ENCODE measurements at places on chromosomes 6 and 20. TPM values are rescaled to one million over a fixed set of nuclear protein-coding genes. Genes with fewer than 3 reads are reported as not detected.

DNA sequence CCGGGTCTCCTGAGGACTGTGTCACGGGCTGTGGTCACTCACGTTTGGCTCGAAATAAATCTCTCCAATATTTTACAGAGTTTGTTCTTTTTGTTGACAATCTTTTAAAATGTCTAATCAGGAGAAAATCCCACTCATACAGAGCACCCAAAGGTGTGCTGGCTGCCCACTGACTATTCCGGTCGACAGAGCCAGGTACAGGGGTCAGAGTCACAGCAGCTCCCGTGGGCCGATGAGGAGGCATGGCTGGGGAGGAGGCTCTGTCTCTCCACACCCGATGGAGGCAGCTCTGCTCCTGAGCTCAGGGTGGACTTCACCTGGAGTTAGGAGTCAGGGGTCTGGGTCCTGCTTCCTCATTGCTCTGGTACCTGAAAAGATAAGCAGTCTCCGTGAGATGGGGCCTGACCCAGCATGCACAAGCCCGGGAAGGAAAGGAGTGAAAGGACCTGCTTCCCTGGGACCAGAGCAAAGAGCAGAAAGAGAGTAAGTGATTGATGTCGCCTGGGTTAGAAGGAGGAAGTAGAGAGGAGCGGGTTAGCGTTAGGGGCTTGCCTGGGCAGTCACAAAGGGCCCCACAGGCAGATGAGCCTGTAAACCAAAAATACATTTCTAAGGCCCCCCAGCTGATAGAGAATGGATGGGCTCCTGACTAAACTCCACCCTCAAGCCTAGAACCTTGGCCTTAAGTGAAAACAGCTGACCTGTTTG lies 53.5 kb upstream of the UNC93A start:
- no peak for DNase-seq

GRCh38 chr6:112298816-112299281 lies 44.5 kb upstream of the LAMA4 start:
- no peak for DNase-seq

DNA sequence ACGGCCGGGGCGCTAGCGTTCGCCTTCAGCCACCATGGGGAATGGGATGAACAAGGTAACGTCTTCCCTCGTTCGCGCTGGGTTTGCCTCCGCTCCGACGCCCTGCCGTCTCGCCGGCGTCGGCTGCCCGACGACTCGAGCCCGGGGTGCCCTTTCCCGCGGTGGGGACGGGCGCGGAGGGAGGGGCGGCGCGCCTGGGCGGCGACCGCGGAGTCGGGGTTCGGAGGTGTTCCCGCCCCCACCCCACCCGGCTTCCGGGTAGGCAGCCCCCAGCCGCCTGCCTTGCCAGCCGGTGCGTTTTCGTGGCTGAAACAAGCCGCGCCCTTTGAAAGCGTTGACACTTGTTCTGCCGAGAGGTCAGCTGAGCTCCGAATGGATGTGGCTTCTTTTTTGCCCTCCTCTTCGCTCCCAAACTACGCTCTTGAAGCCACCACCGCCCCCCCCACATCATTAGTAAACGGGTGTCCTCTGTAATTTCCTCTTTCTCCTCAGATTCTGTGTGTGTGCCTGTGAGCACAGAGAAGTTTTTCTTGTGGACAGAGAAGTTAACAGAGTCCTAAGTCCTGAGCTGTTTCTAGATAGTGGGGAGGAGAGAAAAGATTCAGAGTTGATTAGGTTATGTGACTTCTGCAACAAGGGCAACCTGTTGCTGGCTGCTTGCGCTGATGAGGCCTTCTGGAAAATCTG lies 362 bp downstream of the DUSP22 start:
- no peak for DNase-seq

DNA sequence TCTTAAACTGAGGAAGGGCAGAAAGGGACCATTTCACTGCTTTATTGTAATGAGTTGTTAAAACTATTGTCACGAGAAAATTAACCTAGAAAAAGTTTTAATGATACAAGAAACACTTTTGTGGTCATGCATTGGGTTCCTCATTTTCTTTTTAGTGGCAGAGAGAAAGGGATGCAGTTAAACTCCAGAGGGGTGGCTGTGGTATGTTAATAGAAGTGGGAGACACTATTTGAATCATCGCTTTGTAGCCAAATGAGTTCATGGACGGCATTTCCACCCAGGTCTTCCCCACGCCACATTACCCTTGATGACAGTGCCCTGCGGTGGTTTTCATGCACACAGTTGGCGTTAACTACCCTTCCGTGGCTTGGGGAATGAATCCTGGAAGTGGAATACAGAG lies 235.6 kb downstream of the PLCB1 start:
- DNase-seq, result no peak

- no peak for DNase-seq
These were observed 44.2 kb upstream of the CDYL start for GRCh38 chr6:4731996-4732395.

GRCh38 chr6:133621751-133622150 lies 267.2 kb upstream of the TCF21 start:
- DNase-seq, result no peak

- DNase-seq, result no peak
These were observed 57.9 kb downstream of the FHL5 start for GRCh38 chr6:96620851-96621250.

STX11 gene
- not detected for total RNA-seq

IL17A gene
- total RNA-seq, result not detected

WFDC5 gene
- total RNA-seq, result not detected

All from neural crest cell (in vitro differentiated cells).